B cell (primary cell): ENCODE measurements at places on chromosomes 12 and 14. TPM values are rescaled to one million over a fixed set of nuclear protein-coding genes. Genes with fewer than 3 reads are reported as not detected.
A peak's percentile ranks its signal among the peaks of the same experiment; 100 is the strongest.

The NAP1L1 gene
- total RNA-seq = 751 and 766 TPM in 2 replicates

The A2M gene
- not detected in 2 replicates for total RNA-seq

The RAB2B gene
- total RNA-seq = 46.5 and 46.8 TPM in 2 replicates

The REM2 gene
- 5.5 and 5.6 TPM in 2 replicates for total RNA-seq

The GPR68 gene
- total RNA-seq = 0.34 and 0.53 TPM in 2 replicates

The DAO gene
- not detected in 2 replicates for total RNA-seq

The C3AR1 gene
- 0.15 and 0.64 TPM in 2 replicates for total RNA-seq

The FOXG1 gene
- not detected in 2 replicates for total RNA-seq

The EPYC gene
- total RNA-seq = not detected in 2 replicates

The PRH2 gene
- not detected in 2 replicates for total RNA-seq

The ARPC3 gene
- 360 and 374 TPM in 2 replicates for total RNA-seq

The CPSF6 gene
- 108 and 114 TPM in 2 replicates for total RNA-seq

The GLIPR1L1 gene
- not detected in 2 replicates for total RNA-seq

DNA sequence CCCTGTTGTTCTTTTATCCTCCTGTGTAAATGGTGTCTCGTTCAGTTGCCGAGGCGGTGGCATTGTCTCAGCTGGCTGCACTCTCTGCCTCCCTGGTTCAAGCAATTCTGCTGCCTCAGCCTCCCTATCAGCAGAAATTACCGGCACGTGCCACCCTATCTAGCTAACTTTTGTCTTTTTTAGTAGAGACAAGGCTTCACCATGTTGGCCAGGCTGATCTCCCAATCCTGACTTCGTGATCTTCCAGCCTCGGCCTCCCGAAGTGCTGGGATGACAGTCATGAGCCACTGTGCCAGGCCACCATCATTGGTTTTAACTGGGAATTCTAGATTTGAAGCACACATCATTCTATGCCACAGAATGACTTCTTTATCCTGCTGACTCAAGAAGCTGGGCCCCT is 175.3 kb upstream of the ALG10B start:
- H3K27ac ChIP-seq = no peak overlapping the region
- no peaks in the 10 kb centered on the region for H3K36me3 ChIP-seq
- peaks cover 10% of the 10 kb centered on the region for H3K4me1 ChIP-seq
- H3K27me3 ChIP-seq = peaks cover 9% of the 10 kb centered on the region

- H3K4me3 ChIP-seq = peak overlapping the region; percentile 47
- H3K27ac ChIP-seq = no peak overlapping the region
- DNase-seq = peak; percentile 52
- no peaks in the 10 kb centered on the region for H3K27me3 ChIP-seq
- H3K4me1 ChIP-seq = peaks cover 14% of the 10 kb centered on the region
Observed at GRCh38 chr12:30822385-30823155, 67.8 kb upstream of the CAPRIN2 start.

GRCh38 chr12:117148642-117149041 is 41.6 kb downstream of the FBXO21 start:
- no peaks in the 10 kb centered on the region for H3K27me3 ChIP-seq
- H3K4me3 ChIP-seq = no peak overlapping the region
- H3K36me3 ChIP-seq = no peaks in the 10 kb centered on the region
- H3K4me1 ChIP-seq = no peaks in the 10 kb centered on the region
- no peak for DNase-seq
- H3K27ac ChIP-seq = no peak overlapping the region

- peak; percentile 39 for DNase-seq
- peak within 1 kb of the TSS; percentile 59 for H3K4me3 ChIP-seq
- H3K36me3 ChIP-seq = peaks cover 5% of the 10 kb centered on the region
- H3K27ac ChIP-seq = no peak within 1 kb of the TSS
- peaks cover 37% of the 10 kb centered on the region for H3K4me1 ChIP-seq
Observed at GRCh38 chr12:57766464-57767304, at the start of gene CYP27B1. Gene CYP27B1, minus strand, starts transcription at chr12:57767078. Its CDS starts 37 bp downstream, at chr12:57767041.

DNA sequence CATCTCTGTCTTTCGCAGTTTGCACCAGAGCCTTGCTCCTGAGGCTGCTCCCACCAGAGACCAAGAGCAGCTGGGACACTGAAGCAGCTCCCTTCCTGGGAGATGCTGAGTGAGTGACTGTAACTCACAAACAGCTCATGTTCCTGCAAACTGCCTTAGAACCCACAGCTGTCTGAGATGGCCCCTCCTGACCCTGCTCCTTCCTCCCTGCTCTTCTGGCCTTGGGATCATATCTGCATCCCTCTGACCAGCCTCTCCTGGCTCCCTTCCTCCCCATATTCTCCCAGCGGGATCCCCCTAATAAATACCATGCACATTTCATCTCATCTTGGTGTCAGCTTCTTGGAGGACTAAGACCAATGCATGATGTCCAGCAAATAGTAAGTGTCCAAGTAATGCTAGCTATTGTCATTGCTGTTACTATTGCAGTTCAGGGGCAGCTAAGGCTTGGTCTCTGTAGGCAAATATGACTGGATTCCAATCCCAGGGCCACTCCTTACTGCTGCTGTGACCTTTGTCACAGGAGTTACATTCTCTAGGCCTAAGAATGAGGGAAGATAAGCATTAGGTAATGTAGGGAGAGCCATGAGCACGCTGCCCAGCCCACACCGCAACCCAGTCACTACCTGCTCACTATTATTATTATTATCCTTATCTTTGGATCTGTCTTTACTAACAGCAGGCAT is 47.9 kb downstream of the SYNE3 start:
- H3K4me3 ChIP-seq = no peak overlapping the region
- no peaks in the 10 kb centered on the region for H3K27me3 ChIP-seq
- no peak overlapping the region for H3K27ac ChIP-seq

GRCh38 chr12:5633106-5633505 is 201.2 kb downstream of the NTF3 start:
- H3K27me3 ChIP-seq = no peaks in the 10 kb centered on the region
- H3K4me3 ChIP-seq = no peak overlapping the region
- no peaks in the 10 kb centered on the region for H3K36me3 ChIP-seq
- no peaks in the 10 kb centered on the region for H3K4me1 ChIP-seq
- no peak for DNase-seq

GRCh38 chr12:27179400-27180214 is 64.5 kb upstream of the STK38L start:
- no peaks in the 10 kb centered on the region for H3K36me3 ChIP-seq
- H3K27ac ChIP-seq = peak overlapping the region; percentile 24
- peaks cover 6% of the 10 kb centered on the region for H3K4me1 ChIP-seq

GRCh38 chr12:90999527-90999926 is 5.2 kb downstream of the EPYC start:
- H3K36me3 ChIP-seq = no peaks in the 10 kb centered on the region
- no peak overlapping the region for H3K4me3 ChIP-seq
- H3K27me3 ChIP-seq = no peaks in the 10 kb centered on the region
- no peak for DNase-seq
- no peaks in the 10 kb centered on the region for H3K4me1 ChIP-seq

- H3K36me3 ChIP-seq = no peaks in the 10 kb centered on the region
- H3K27ac ChIP-seq = no peak overlapping the region
- H3K4me3 ChIP-seq = no peak overlapping the region
- H3K4me1 ChIP-seq = no peaks in the 10 kb centered on the region
Observed at GRCh38 chr12:39723831-39724230, 104.2 kb upstream of the ABCD2 start.

DNA sequence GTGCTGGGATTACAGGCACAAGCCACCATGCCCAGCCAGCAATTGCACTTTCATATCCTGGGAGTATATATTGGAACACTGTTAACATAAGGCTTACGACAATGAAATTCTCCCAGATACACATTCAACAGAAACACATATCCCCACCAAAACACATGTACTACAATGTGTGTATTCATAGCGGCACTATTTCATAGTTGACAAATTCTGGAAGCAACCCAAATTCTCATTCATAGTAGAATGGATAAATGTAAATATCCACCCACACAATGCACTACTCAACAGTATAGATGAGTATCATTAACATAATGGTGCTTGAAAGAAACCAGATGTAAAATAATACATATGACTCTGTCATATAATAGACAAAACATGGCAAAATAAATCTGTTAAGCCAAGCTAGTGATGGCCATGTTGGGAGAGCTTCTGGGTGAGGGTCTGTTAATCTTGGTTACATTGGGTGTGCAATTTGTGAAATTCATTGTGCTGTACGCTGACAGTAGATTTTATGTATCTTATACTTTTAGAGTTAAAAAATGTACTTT is 2.6 kb upstream of the DNAAF2 start:
- no peak overlapping the region for H3K27ac ChIP-seq
- no peak for DNase-seq
- no peaks in the 10 kb centered on the region for H3K27me3 ChIP-seq
- peaks cover 24% of the 10 kb centered on the region for H3K36me3 ChIP-seq
- no peak overlapping the region for H3K4me3 ChIP-seq

- DNase-seq = no peak
- no peaks in the 10 kb centered on the region for H3K27me3 ChIP-seq
- no peaks in the 10 kb centered on the region for H3K36me3 ChIP-seq
- H3K4me3 ChIP-seq = no peak overlapping the region
- no peak overlapping the region for H3K27ac ChIP-seq
Observed at GRCh38 chr14:22400655-22401259, 188.3 kb downstream of the DAD1 start.

DNA sequence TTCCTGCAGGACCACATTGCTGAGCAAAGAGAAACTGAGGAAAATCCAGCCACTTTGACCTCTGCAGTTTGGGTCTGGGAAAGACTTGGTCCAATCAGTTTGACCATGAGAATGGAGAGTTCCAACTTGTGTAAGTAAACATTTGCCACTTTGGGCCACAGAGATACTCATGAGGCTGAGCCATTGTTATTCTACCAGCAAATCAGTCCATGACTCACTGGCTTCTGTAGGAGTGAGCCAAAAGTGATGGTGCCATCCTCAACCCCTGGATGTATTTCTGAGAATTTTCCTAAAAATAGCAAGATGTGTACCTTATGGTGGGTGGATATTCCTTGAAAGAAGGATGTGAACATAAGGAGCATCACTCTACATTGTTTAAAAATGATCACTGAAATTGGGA is 192.9 kb upstream of the OR4E1 start:
- DNase-seq = no peak
- H3K36me3 ChIP-seq = no peaks in the 10 kb centered on the region
- no peak overlapping the region for H3K27ac ChIP-seq
- H3K4me3 ChIP-seq = no peak overlapping the region

DNA sequence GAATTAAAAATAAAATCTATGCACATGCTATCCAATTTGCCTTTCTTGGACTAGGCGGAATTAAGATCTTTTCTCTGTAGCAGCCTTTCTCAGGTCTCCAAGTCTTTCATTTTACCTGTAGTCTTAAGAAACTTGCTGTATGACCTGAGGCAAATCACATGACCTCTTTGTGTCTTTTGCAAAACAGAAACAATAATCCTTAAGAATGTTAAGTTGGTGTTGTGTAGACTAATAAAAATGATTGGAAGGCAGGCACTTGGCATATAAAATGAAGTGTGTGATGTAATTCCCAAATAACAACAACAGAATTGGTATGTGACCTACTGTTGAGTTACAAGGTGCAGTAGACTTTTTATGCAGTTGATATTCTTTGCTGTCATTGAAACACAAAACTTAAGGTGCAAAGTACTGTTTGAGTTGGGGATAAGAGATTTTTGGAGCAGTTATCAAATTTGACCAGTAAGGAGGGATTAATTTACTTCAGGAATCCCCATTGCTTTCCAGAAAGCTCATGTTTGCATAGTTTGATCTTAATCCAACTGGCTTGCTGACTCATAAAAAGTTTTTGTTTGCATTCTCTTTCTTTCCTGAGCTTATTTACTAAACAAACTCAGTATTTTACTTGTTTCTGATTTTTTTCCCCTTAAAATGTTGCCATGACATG is 51.4 kb downstream of the SUSD6 start:
- no peaks in the 10 kb centered on the region for H3K27me3 ChIP-seq
- H3K27ac ChIP-seq = no peak overlapping the region
- no peak for DNase-seq
- H3K36me3 ChIP-seq = peaks cover 47% of the 10 kb centered on the region

- H3K27ac ChIP-seq = no peak overlapping the region
- no peak overlapping the region for H3K4me3 ChIP-seq
- H3K27me3 ChIP-seq = no peaks in the 10 kb centered on the region
Observed at GRCh38 chr14:63205866-63206265, 1.6 kb downstream of the RHOJ start.

DNA sequence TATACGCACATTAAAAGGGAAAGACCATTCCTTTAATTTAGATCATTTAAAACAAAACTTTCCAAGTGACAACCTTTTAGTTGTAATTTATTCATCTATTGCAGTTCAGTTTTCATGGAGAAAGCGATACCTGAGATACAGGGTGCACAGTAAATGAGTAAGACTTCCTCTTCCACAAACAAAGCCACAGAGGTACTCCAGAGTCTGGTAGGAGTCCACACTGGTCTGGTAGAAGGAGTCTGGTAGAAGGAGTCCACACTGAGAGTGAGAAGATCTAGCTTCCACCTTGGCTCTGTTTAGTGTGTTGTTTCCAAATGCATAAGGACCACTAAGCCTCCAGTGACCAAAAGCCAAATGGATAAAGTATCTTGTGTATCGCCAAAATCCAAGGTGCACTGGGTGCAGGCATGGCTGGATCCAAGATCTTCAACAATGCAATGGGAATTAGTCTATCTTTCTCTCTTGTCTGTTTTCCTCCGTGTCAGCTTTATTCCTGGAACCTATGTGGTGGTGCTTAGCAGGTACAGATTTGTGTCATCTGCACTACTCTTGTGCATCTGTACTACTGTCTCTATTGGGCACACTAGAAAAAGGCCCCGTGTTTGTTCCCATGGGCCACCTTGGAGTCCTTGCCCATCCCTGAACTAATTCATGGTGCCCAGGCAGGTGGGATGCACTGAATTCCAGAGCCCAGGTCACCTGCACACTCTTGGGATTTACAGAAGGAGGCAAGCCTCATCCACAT is 331.1 kb downstream of the BCL11B start:
- no peaks in the 10 kb centered on the region for H3K4me1 ChIP-seq
- H3K27ac ChIP-seq = no peak overlapping the region
- H3K27me3 ChIP-seq = no peaks in the 10 kb centered on the region
- no peaks in the 10 kb centered on the region for H3K36me3 ChIP-seq
- no peak for DNase-seq

DNA sequence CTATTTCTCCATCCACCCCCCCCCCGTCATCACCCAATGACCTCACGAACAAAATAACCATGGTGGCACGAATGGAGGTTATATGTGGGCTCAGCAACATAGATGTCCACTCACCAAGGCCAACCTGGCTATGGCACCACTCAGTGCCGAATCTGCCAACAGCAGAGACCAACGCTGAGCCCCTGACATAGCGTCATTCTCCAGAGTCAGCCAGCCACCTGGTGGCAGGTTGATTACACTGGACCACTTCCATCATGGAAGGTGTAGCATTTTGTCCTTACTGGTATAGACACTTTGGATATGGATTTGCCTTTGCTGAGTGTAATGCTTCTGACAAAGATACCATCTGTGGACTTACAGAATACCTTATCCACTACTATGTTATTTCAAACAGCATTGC is 24.2 kb upstream of the DYRK2 start:
- H3K4me1 ChIP-seq = peaks cover 11% of the 10 kb centered on the region
- H3K4me3 ChIP-seq = no peak overlapping the region
- DNase-seq = no peak
